ENCODE measurements at places on chromosomes 13 and 19.

- ATAC-seq, result no peak
These were observed 588.3 kb upstream of the SGCG start for GRCh38 chr13:22592515-22592914.

DNA sequence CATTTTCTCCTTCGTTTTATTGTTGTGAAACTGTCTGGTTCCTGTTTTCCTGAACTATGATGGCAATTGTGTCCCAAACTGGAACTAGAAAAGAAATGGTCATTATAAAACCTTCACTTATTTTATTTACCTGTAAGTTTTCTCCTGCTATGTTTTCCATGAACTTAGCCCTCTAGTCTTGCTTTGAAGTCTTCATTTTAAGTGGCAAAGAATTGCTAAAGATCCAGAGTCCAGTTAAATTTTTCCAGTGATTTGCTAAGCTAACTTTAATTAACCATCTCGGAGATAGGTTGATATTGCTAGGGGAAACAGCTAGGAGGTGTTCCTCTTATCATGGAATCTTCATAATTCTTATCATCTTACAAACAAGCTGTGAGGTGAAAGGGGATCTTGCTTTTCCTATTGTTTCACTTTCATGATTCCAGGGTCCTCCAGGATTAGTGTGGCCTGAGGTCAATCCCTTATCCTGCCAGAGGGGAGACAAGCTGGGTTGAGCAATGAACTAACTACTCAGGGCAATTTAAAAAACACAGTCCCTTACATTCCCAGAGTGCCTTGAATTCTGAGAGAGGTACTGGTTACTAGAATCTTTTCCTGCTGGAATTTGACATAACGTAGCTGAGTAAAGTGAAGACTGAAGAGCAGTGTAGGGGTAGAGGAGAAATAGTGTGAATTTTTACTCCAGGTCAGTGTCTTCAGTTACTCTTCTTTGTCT, 112.5 kb downstream of the ESD start:
- no peak for ATAC-seq

DNA sequence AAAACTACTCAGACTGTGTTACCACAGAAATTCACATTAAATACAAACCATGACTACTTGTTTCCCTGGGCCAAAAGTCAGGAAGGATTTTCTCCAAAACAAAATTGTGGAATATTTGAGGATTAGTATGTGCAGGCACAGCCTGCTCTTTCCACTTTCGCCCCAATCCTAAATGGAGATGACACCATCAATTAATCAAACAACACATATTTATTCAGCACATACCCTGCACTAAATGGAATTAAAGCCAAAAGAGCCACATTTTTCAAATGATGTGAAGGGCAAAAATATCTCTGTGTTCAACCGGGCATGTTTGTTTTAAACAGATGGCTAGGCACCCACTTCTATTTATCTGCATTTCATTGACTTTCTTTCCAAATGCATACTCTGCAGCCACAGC, 523.1 kb downstream of the DCT start:
- no peak for ATAC-seq

DNA sequence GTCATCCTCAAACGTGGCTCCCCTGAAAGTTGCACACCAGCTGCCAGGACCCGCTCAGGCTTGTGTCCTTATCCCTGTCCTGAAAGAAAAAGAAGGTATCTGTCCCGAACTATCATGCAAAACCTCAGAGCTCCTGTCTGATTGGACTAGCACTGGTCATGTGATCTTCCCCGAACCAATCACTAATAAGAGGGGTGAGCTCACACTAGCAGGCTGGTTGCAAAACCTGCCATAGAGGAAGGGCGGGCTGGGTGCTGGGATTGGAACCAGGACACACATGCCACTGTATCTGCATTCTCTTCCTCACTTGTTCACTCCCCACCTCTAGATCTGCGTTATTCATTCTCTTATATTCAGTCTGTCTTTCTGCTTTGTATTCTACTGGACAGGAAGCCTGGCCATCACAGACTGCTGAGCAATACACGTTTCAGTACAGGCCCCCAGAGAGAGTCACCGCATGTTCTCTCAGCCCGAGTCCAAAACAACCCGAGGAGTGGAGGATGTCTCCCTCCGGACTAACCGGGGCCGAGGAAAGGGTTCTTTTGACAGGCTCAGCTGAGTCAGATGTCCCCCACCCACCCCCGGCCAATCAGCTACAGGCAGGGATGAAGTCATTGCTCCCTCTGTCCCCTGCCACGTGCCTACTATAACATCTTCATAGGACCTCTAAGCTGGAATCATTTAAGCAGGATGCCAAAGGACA, 97.7 kb downstream of the SIPA1L3 start:
- ATAC-seq, result peak; percentile 87

Measured in stimulated activated memory B cell treated with anti-CD40 and anti-IgM and Interleukin-4, amounts not matched to agents 10 μg/mL and 1 μg/mL and 100 μg/mL, for 72 hours (primary cell).